ENCODE measurements at places on chromosomes 12 and 14.

- DNase-seq, result no peak
These were observed 95.6 kb upstream of the NRXN3 start for GRCh38 chr14:78074561-78074960.

DNA sequence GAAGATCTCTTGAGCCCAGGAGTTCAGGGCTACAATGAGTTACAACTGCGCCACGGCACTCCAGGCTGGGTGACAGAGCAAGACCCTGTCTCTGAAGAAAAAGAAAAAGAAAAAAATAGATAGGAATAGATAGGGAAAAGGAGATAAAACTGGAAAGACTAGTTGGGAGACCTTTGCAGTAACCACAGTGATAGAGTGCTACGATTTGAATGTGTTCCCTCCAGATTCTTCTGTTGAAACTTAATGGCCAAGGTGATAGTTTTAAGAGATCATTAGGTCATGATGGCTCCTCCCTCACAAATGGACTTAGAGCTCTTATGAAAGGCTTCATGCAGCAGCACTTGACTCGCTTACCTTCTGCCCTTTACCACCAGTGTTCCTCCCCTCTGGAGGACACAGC, 13.5 kb upstream of the ATF1 start:
- DNase-seq, result no peak

GRCh38 chr14:38134416-38135030, 73.2 kb upstream of the SSTR1 start:
- no peak for DNase-seq

DNA sequence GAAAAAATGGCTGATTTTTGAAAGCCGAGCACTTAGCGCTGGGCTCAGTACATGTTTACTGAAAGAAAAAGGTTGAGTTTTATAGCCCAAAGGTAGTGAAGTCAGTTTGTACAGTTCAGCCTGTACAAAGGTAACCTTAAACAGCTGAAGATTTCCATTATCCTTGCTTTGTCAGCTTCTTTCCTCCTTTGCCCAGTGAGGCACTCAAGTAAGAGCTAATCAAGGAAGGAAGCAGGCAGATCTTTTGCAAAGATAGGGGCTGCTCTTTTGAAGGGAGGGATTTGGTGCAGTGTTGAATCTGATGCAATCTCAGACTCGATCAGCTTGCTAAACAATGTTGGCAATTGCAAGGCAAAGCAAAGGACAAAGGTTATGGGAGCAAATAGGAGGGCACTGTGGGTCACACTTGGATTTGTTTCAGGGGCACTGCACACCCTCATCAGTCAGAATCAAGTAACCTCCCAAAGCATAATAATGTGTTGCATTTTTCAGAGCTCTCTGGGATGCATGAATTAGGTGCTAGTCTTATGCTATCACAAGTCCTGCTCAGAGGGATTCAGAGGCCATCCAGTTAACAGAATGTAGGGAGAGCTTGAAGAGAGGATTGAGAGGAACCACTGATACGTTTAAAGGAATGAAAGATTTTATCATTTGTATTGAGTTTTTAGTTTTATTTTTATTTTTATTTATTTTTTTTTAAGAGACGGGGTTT, 44.4 kb downstream of the ANO6 start:
- no peak for DNase-seq

- no peak for DNase-seq
These were observed 177.7 kb downstream of the MED13L start for GRCh38 chr12:116099652-116100432.

DNA sequence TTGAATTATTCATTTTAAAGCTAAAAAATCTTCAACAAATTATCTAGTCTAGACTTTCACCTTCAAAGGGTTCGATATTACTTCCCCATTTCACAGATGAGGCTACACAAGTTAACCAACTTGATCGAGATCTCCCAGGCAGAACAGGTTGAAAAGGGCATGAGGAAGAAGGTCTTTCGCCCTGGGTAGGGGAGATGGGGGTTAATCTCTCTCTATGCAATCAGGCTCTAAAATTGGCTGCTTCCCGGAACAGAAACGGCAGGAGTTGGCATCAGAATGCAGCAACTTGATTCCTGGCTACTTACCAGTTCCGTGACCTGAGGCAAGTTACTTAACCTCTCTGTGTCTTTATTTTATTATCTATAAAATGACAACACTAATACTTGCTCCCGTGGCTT, 2.4 kb upstream of the CISTR start:
- no peak for DNase-seq

DNA sequence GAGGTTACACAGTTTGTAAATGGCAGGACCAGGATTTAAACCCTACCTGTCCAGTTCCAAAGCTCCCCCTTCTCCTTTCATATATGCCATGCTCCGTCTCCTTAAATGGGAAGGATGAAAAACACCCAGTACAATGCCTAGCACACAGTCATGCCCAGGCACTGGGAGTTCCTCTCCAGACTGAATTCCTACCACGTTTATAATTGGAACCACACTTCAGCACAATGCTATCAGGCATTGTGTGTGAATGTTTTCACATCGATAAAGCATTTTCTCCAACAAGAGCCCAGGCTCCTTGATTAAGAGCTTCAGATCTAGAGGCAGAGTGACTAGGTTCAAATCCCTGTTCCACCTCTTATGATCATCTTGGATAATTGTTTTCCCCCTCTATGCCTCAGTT, 2.7 kb upstream of the NUAK1 start:
- DNase-seq, result no peak

GRCh38 chr12:6199531-6200255, 507 bp upstream of the CD9 start:
- DNase-seq, result no peak

DNA sequence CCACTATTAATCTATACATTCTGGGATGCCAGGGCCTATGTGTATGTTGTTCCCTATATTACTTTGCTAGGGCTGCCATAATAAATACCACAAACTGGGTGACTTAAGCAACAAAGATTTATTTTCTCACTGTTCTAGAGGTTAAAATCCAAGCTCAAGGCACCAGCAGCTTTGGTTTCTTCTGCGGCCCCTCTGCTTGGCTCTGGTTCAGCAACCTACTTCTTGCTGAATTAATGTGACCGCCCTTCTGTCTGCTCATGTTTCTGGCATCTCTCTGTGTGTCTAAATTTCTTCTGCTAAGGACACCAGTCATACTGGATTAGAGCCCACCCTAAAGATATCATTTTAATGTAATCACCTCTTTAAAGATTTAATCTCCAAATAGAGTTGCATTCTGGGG, 84.7 kb downstream of the ZNF664 start:
- no peak for DNase-seq

- no peak for DNase-seq
These were observed 132.2 kb upstream of the TMTC2 start for GRCh38 chr12:82554529-82554928.

- peak; percentile 36 for DNase-seq
These were observed 63.5 kb downstream of the DGLUCY start for GRCh38 chr14:91177073-91178034.

- no peak for DNase-seq
These were observed 48.4 kb downstream of the LTBP2 start for GRCh38 chr14:74563586-74564159.

- peak; percentile 45 for DNase-seq
These were observed 62.1 kb downstream of the PPP2R5C start for GRCh38 chr14:101823511-101824120.

- no peak for DNase-seq
These were observed 85.0 kb downstream of the KICS2 start for GRCh38 chr12:64137117-64137516.

DNA sequence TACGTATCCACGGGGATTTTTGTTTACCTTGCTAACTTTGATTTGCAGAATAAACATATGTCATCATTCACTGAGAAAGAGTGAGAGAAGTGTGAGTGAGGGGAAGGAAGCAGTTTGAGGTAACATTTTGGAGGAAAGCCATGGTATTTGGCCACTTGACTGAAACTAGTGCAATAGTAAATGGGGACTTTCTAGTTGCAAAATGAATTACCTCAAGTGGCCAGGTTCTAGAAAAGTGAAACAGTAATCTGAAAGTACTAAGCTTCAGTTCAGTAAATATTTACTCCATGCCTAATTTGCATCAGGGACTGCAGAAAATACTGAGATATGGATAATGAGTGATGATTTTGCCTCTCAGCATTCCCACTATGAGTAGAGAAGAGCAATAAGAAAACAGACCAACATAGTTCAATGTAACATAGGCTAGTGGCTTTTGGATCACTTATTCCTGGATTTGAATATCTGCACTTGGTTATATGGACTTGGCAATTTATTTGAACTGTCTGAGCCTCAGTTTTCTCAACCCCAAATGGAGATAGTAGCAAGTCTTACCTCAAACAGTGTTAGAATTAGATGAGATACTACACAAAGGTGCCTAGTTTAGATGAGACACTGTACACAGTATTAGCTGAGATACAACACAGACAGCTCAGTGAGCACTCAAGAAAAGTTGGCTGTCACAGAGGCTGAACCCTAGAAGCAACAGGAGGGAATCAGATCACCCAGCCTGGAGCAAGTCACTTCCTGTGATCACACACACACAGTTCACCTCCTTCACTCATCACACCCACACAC, 439.1 kb downstream of the NPAS3 start:
- DNase-seq, result no peak

GRCh38 chr12:105090361-105090760, 6.1 kb upstream of the ALDH1L2 start:
- DNase-seq, result no peak

DNA sequence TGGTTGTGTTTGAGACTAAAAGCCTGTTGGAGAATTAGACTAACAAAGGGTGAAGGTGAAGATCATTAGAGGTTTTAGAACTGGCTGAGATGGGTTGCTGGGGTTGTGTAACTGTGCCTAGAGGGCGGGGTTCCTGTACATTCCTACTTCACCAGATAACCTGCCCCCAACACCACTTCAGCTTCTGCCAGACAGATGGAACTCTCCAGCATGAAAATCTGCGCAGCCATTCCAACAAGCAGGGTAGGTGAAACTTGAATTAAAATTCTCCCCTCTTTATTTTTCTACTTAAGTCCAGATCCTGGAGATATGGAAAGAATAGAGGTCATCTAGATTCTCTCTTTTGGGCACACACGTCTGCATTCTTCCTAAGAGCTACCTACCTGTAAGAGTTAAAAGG, 6.0 kb downstream of the FOXG1 start:
- no peak for DNase-seq

GRCh38 chr12:14803830-14804160, 325 bp downstream of the C12orf60 start:
- DNase-seq, result no peak

DNA sequence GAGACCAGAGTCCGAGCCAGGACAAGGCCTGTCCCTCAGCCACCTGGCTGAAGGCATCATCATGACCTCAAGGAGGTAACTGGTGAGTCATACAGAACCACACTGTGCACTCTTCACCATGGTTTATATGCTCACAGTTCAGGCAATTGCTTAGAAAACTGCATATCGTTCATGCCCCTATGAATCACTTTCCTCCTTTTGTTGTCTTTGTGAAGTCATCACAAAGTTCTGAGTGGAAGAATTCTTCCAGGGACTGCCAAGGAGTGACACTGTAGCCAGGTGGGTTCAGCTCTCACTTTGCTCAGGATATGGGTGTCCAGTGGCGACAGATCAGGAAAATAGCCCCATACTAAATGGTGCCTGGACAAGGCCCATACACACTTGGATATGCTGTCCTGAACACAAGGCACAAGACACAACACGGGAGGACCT, 92.5 kb downstream of the DPF3 start:
- no peak for DNase-seq
